ENCODE measurements at places on chromosomes 3 and 15.

- no peak for DNase-seq
Measured at GRCh38 chr3:7573330-7573729, 712.4 kb downstream of the GRM7 start.

GRCh38 chr3:52253314-52254304 lies 8.1 kb downstream of the PPM1M start:
- peak; percentile 65 for DNase-seq

DNA sequence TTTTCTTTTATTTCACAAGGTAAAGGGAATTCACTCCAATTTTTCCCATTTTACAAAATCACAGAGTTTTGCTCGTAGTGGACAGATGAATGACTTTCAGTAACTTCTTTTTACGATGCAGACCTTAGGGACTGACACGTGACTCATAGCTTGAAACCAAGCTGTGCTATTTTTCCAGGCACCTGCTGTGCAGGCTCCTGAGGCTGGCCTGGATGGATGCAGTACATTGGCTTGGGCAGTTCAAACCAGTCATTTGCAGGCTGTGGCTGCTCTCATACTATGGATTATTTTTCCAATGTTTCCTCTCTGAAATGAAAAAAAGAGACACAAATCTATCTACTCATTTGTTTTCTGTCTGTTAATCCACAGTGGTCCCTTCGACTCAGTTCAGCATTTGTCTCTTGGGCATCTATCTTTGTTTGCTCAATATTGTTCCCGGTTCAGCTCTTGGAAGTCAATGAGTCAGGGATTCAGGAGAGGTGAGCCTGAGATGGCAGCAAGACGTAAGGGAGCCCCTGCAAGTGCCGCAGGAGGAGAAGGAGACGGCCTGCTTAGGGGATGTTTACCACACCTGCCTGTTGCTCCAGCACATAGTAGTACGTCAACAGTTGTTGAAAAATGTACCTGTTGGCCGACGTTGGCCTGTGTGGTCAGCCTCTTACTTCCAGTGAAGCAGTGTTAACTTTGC lies 92.8 kb downstream of the SV2B start:
- no peak for DNase-seq

DNA sequence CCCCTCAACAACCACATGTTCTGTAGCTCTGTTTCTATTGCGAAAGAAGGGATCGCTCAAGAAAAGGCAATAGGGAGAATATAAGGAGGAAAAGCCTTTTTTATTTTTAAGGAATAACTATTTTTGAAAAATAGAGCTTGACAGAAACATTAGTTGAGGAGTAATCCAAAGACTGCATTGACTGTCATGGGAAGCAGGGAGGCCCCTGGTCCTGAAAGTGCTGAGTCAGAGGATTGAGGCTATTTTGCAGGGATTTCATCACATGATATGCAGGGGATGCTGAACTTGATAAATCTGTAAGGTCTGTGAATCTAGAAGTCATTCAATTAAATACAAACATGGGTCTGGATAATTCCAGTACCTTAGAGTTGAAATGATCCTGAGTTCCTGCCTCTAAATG lies 92.0 kb downstream of the MTHFS start:
- DNase-seq: no peak

GRCh38 chr3:172808969-172809546 lies 58.5 kb downstream of the ECT2 start:
- DNase-seq: no peak

DNA sequence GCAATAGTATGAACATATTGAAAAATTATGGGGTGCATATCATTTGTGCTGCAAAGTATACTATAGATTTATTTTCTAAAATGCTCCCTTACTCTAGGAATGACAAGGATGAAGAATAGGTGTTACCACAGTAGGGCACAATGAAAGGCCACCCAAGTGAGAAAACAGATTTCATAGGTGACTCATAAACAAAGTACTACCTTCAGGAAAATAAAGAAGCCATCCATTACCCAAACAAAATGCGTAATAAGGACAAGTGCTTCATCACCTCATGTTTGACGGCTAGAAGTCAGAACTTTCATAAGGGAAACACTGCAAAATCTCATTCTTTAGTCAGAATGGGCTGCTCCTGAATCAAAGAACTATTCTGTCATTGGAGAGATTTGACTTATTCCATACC lies 116.6 kb downstream of the MFSD1 start:
- no peak for DNase-seq

GRCh38 chr3:5898106-5898505 lies 710.6 kb downstream of the EDEM1 start:
- DNase-seq: no peak

All from stimulated activated CD4-positive, alpha-beta T cell treated with anti-CD3 and anti-CD28 coated beads, Interleukin-15, amount 100 ng/mL, for 1 hour (primary cell).